Activated CD4-positive, CD25-positive, alpha-beta regulatory T cell treated with anti-CD3 and anti-CD28 coated beads, Interleukin-2, amount 50 U/mL, for 16 hours (primary cell): ENCODE measurements at places on chromosomes 5 and 9.

DNA sequence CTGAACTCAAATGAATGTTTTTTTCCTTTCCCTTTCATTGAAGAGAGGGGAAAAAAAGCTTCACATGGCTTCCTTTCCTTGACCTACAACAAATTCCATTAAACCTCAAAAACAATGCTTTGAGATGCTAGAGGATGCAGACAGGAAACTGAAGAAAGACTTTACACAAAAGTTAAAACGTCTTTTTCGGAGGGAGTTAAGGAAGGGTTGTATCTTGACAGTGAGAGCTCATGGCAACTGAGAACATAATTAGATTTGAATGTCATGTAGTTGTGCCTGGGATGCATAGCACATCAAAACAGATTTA lies 66.4 kb downstream of the EBF1 start:
- DNase-seq = no peak

GRCh38 chr5:585962-586628 lies 26.0 kb upstream of the CEP72 start:
- DNase-seq = no peak

- no peak for DNase-seq
Measured at GRCh38 chr5:53319315-53319714, 161.1 kb upstream of the FST start.

DNA sequence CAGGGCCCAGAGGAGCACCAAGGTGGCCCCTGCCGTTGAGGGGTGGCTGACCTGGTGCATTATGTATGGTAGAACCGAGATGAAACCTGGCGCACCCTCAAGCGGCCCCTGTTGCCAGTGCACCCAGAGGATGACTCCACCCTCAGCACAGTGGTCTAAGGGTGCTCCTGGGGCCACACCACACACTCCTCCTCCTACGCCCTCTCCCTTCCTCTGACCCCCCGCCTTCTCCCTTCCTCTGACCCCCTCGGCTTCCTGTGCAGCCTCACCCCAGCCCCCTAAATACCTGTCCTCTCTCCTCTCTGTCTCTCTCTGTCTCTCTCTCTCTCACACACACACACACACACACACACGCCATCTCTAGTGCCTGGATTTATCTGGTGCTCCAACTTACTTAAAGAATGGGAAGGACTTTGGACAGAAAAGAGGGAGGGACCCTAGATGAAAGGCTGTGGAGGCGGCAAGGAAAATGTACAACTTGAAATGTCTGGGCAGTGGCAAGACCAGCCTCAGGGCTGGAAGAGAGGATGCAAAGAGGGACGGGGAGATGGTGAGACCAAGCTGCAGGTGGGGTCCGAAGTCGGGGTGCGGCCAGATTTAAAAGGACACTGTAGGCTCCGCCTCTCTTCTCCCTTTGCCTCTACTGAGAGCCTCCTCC lies 18.2 kb upstream of the SLC30A5 start:
- no peak for DNase-seq

- DNase-seq = no peak
Measured at GRCh38 chr5:119470851-119471451, 18.7 kb downstream of the HSD17B4 start.

DNA sequence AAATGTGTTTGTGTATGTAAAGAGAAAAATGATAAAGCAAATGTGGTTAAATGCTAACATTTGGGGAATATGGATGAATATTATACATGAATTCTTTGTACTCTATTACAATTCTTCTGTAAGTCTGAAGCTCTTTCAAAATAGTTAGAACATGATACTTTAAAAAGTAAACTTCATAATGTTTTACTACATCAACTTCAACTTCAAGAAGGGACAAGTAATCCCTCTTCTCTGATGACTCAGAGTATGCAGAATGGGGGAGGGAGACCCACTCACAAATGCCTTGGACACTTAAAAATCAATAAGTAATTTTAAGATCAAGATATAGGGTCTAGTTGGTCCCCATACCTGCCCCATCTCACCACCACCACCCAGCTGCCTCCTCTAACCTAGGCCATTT lies 162.4 kb downstream of the ESM1 start:
- DNase-seq = no peak

DNA sequence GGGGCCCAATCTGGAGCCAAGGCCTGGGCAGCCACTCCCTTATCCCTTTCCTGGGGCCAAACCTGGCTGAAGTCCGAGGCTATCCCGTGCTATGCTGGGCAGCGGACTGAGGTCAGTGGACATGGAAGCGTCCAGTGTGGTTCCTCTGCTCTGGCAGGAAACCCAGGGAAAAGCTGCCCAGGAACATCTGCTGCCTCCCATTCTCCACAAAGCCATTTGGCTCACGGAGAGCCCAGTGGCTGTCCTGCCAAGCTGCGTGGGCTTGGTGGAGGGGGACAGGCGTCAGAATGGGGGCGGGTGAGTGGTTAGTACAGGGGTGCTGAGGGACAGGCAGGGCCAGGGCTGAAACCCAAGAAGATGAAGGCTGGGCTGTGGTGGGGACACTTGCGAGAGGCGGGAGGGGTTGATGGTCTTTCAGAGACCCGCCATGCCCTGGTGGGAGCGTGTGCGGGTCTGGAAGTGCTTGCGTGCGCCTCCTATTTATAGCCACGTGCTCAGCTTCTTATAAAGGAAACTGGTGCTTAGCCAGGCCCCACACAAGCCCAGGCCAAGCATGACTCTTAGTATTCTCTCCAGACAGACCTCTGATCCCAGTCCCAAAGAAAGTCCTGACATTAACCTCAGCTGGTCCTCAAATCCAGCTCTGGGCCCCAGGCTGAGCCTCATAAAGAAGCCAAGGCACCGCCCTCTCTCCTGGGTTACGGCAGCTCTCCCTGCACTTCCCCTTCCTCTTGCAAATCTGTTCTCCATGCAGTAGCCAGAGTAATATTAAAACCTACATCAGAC lies 9.4 kb upstream of the SLC6A7 start:
- DNase-seq = no peak

- DNase-seq = no peak
Measured at GRCh38 chr9:91308191-91308590, 53.5 kb downstream of the AUH start.

- no peak for DNase-seq
Measured at GRCh38 chr5:155150012-155150411, 136.5 kb downstream of the KIF4B start.

GRCh38 chr5:98791001-98791519 lies 17.6 kb downstream of the RGMB start:
- DNase-seq = no peak

DNA sequence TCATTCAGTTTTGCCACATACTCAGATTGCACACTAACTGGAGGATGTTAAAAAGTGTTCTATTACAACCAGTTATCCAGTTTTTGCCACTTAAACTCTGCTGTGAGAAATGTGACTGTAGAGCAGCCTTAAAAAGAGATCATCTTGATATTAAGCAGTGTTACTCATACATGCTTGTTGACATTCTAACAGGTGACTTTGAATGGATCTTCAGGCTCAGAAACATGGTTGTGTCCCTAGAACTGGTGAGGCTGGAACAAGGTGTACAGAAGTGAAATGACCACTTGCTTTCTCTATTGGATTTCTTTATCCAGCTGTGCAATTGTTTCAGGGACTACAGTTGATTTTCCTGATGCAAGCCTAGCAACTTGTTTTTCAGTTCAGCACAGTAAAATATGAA lies 166.1 kb upstream of the CCDC152 start:
- no peak for DNase-seq

GRCh38 chr9:78620764-78621163 lies 323.8 kb downstream of the PSAT1 start:
- DNase-seq = no peak

DNA sequence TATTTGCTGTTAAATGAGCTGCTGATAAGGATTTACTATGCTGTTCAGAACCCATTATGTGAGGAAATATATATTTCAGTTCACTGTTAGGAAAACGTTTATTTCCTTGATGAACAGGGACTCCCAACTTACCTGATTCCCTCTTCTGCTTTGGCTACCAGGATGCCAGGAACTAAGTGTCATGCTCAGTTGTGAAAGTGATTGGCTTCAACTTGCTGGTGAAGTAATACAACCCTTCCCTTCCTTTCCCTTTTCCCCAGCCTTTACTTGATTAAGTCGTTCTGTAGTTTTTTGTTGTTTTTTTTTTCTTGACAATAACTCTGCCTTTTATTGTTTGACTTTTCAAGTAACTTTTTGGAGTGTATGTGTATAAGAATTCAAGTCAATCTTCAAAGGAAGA lies 309.3 kb downstream of the DOCK8 start:
- no peak for DNase-seq

GRCh38 chr5:133220851-133221674 lies 169.2 kb downstream of the HSPA4 start:
- no peak for DNase-seq

DNA sequence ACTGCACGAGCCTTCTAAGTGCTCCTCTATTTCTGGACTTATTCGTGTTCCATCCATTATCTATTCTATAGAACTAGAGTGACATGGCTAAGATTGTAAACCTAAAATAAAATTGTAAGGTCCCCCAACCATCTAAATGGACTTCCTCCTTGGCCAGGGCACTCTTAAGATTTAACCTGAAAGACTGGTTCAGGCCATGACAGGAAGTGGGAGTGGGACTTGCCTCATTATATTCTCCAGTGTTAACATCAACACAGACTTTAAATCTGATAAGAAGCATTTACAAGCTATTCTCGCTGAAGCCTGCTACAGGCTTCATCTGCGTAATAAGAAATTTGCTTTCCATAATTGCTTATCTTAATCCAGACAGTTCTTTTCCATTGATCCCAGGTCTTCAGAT lies 117.0 kb downstream of the SSBP2 start:
- no peak for DNase-seq

- DNase-seq = no peak
Measured at GRCh38 chr9:97628668-97629067, 4.5 kb downstream of the TSTD2 start.

- no peak for DNase-seq
Measured at GRCh38 chr5:65394087-65394486, 87.6 kb downstream of the ADAMTS6 start.

- no peak for DNase-seq
Measured at GRCh38 chr5:122170620-122171019, 41.3 kb downstream of the ZNF474 start.
